ENCODE measurements at places on chromosomes 12 and 14.

DNA sequence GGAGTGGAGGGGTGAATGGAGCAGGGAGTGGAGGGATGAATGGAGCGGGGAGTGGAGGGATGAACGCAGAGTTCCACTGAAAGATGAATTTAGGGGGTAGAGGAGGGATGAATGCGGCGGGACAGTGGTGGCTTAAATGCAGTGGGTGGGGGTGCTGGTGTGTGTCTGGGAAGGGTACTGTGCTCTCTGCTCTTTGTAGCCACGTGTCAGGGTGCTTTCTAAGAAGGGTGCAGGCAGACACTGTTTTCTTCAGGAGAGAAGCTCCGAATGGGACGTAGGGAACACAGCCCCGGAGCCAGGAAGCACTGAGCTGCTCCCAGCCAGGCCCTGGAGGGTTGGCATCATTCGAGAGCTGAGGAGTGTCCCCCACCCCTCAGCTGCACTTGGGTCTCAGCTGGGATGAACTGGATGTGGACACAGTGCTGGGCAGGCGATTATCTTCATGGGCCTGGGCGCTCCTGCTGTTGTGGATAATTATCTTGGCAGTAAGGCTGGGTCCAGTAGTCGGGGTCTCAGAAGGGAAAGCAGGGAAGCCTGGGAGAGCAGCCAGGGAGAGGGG is 9.5 kb upstream of the CEP170B start:
- no peak for DNase-seq

DNA sequence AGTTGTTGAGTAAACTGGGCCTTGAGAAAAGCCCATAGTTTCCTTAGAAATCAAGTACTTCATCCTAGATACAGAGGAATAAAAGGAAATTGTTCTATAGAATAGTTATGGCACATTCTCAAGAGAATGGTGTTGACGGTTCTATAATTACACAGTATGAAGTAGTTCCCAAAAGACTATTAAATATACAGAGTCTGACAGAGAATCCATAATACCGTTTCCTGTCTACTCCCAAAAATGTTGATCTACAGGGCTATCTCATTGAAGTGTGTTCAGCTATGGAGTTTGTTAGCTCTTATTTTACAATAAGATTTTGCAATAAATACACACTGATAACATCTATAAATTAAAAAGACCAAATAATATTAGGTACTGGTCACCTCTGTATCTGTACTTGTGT is 799.7 kb downstream of the RPS29 start:
- DNase-seq = no peak

DNA sequence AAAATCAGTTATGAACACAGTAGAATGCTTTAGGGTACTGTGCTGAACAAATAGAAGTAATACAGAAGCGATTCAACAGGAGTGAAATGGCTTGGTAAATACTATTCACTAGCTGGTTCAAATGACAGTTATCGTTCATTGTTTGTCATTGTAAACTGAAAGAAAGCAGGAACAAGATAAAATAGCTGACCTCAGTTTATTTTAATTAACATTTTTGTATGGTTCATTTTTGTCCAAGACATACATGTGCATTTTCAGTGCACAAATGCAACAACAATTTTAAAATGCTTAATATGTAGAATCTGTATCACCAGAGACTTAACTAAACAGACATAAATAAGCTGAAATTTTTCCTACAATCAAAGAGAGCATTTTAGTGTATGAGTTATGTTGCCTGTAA is 49.9 kb downstream of the ALX1 start:
- DNase-seq = no peak

DNA sequence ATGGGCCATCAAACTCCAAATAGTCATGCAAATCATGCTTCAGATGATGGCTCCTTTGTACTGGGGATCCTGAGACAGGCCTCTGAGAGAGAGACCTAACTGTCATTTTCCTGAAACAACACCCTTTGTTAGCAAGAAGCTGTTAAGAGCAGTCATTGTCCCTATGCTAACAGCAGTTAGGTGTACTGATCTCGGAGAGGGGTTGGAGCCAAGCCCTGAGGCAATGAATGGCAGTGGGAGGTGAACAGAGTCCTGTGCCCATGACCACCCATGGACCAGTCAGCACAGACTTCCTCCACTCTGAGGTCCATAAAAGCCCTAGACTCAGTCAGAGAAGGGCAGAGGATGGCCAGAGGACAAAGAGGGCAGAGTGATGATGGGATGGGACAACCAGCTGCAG is 747.6 kb upstream of the LRFN5 start:
- DNase-seq = no peak

DNA sequence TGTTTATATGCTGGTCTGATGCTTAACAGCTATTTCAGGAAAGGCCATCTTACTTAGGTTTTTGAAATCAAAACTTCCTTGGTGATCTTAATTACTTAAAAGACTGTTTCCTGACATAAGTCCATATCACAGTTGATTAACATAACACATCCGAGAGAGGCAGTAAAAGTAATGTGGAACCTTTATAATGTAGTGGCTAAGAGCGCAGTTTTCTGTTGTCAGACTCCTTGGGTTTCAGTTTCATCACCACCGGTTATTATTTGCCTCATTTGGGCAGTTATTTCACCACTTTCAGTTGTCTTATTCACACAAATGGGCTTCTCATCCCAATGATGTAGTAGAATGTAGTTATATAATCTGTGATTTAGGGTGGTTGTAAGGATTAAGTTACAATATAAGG is 30.9 kb downstream of the TBC1D15 start:
- DNase-seq = no peak

GRCh38 chr14:31419967-31420318 is 407 bp downstream of the HEATR5A start:
- no peak for DNase-seq

GRCh38 chr12:121176826-121177529 is 33.0 kb upstream of the P2RX4 start:
- no peak for DNase-seq

GRCh38 chr12:92784356-92784755 is 81.6 kb downstream of the PLEKHG7 start:
- DNase-seq = no peak

GRCh38 chr12:3511760-3512159 is 20.8 kb downstream of the PRMT8 start:
- DNase-seq = no peak

DNA sequence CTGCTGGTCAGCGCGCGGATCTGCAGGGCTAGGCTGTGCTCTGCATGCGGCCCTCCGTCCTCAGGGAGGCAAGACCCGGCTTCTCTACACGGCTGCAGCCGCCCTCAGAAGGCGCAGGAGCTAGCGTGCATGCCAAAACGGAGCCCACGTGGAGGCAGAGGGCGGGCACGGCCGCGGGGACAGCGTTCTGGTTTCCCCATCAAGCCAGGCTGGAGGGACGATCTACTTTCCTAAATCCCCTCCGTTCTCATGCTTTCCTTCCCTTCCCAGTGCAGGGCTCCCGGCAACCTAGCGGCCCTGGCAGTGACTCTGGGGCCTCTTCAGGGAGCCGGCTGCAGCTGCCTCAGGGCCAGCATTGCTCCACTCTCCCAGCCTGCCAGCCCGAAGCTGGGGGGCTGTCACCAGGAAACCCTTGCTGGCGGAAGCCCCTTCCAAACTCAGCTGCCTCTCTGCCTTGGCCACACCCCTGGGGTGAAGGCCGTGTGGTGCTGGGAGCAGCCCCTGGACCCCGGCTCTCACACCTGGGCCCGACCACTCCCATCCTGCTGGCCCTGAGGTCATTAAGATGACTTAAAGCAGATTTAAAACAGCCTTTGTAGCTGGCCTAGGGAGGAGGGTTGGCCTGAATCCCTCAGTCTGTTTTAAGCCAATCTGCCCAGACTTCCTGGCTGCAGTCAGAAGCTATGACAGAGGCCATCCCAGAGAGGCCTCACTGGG is 9.2 kb upstream of the GOLGA3 start:
- DNase-seq = no peak

GRCh38 chr12:53754188-53754585 is 2.4 kb upstream of the CISTR start:
- no peak for DNase-seq

GRCh38 chr12:48454667-48455066 is 17.7 kb upstream of the ANP32D start:
- no peak for DNase-seq

DNA sequence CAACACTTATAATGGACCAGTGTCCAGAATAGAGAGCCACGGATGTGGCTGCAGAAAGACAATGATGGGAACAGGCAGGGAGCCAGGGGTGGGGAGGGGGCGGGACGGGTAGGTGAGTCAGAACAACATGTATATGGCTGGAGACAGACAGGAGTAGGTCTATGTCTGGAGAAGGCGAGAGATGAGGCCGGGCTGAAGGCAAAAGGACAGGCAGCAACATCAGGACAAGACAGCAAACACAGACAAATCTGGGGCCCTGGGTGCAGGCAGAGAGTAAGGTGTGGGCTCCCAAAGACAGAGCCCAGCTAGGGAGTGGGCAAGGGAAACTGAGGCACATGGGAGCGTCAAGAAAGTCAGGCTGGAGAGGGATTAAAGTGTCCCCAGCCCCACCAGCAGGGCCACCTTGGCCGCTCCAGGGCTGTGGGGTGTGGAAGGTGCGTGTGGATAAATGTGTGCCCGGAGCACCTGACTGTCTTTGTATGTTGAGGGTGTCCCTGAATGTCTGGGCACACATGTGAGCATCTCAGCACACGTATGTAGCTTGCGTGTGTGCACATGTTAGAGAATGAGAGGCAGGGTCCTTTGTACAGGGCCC is 44.1 kb downstream of the FAM222A start:
- no peak for DNase-seq

Data from stimulated activated CD4-positive, alpha-beta T cell treated with anti-CD3 and anti-CD28 coated beads, Interleukin-2, amount 100 ng/mL, for 48 hours (primary cell).